HS-5 (cell line): ENCODE measurements at places on chromosomes 3 and 15.

DNA sequence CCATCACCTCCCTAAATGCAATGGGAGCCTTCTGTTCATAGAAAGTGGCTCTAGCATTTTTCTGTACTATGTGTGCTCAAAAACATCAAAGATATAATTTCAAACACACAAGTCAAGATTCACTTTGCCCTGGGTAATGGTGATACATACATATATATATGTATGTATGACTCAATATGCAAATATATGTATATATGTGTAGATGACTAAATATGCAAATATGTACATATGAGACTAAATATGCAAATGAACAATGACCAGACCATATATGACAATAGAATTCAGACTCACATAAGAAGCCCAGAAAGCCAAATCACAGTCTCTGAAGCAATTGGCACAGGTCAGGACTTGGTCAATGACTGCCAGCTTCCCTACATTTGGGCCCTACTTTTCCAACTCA lies 36.9 kb upstream of the SNRK start:
- no peak for DNase-seq

GRCh38 chr3:66076861-66077470 lies 38.2 kb upstream of the MAGI1 start:
- DNase-seq: peak; percentile 52

- DNase-seq: no peak
Measured at GRCh38 chr3:46693892-46694226, 380 bp upstream of the ALS2CL start.

DNA sequence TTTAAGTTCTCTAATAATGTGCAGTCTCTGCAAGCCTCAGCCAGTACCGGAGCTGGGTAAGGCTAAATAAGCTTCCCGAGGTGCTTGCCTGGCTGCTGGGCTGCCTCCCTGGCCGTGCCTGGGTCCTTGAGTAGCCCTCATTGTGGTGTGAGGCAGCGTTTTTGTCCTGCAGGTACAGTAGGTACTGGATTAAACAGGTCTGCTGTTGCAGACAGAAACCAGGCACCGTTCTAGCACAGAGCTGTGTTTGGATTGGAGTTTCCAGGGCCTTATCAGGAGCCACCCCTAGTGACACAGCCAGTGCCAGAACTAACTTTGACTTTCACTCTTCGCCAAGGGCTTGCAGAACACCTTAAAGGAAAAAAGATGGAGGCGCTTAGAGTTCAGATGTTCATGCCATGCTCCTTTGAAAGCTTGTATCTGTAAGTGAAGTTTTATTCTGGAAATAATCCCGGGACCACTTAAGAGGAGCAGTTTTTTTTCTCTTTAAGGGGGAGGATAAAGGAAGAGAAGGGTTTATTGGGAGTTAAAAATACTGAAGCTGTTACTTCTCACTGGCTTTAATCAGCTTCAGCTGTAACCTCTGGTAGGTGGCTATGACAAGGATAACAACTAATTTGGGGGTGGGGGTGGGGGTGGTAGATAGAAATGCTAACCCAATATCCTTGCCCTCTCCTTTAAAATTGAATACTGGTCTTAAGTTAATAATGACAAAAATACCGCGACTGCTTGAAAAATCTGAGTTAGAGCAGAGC lies 126.8 kb downstream of the MITF start:
- DNase-seq: no peak

GRCh38 chr15:59372352-59373211 lies at the start of gene MYO1E:
Gene MYO1E, minus strand, starts transcription at chr15:59372871. Its CDS starts 371 bp downstream, at chr15:59372500.
- DNase-seq: peak; percentile 89

DNA sequence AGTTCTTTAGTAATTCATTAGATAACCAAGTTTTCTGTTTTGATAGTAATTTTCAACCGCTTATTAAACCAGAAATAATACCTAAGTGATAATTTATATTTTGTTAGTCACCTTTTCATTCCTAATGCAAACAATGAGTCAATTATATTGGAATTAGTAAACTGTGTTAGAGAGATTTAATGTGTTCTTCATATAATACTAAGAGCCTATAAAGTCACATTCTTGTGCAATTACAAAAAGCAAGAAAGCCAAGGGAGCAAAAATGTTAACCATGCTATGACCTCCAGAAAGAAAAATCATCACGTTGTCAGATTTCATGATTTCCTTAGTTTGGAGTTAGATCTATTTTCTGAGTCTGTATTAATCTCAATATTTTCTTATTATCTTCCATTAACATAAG lies 108.8 kb upstream of the SAMMSON start:
- DNase-seq: no peak

GRCh38 chr15:73142802-73143762 lies 90.8 kb downstream of the NEO1 start:
- no peak for DNase-seq

DNA sequence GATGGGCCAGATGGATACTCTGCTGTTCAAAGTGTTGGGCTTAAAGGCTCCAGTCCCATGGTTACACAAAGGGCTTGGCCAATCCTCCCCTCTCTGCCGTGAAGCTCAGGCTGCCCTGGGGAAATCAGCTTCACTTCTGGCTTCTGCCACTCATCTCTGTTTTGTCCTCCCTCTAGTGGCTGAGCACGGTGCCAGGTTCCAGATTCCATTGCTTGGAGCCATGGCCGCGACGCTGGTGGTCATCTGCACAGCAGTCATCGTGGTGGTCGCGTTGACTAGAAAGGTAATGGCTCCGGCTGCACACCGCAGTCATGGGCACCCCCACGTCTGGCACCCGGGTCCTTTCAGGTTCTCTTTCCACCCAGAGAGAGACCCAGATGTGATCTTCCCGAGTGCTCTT lies 5.6 kb downstream of the TIGIT start:
- DNase-seq: no peak

GRCh38 chr3:180980611-180981010 lies 8.9 kb downstream of the DNAJC19 start:
- DNase-seq: no peak

DNA sequence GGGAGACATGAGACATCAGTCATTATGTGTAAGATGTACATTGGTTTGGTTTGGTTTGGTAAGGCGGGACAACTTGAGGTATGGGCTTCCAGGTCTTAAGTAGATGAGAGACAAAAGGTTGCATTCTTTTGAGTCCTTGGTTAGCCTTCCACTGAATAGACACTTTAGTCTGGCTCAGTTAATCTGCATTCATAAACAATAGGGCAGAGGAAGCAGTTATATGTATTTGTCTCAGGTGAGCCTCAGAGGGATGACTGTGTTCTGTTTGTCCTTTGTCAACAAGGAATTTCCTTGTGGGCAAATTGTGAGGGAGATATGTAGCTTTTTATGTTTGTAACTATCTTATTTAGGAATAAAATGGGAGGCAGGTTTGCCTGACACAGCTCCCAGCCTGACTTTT lies 50.4 kb downstream of the TCF12 start:
- no peak for DNase-seq

- peak; percentile 40 for DNase-seq
Measured at GRCh38 chr3:13524979-13525669, 23.8 kb upstream of the FBLN2 start.

GRCh38 chr3:38468765-38469164 lies 15.1 kb downstream of the ACVR2B start:
- DNase-seq: no peak

DNA sequence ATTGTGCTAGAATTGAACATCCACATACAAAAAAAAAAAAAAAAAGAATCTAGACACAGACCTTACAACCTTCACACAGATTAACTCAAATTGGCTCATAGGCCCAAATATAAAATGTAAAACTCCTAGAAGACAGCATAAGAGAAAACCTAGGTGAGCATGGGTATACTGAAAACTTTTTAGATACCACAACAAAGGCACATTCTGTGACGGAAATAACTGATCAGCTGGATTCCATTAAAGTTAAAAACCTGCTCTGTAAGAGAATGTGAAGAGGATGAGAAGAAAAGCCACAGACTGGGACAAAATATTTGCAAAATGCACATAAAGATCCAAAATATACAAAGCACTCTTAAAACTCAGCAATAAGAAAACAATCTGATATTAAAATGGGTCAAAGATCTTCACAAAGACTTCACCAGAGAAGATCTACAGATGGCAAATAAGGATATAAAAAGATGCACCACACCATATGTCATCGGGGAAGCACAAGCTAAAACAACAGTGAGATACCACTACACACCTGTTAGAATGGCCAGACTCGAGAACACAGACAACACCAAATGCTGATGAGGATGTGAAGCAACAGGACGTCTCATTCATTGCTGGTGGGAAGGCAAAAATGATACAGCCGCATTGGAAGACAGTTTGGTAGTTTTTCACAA lies 167.9 kb downstream of the PDE8A start:
- DNase-seq: no peak

DNA sequence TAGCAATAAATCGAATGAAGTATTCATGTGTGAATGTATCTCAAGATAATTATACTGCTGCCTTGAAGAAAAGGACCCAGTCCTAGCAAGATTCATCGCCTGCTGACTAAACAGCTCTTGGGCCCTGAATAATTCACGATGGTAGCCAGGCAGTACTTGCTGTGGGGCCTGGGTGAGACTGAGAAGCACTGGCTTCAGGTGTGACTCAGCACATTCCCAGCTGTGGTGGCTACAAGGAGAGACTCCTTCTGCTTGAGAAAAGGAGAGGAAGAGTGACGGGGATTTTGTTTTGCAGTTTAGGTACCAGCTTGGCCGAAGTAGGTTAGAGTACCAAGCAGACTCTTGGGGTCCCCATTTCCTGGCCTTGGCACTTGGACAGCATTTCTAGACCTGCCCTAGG lies 47.6 kb upstream of the CD200R1L start:
- DNase-seq: no peak

- no peak for DNase-seq
Measured at GRCh38 chr3:168289471-168290008, 193.8 kb upstream of the GOLIM4 start.

DNA sequence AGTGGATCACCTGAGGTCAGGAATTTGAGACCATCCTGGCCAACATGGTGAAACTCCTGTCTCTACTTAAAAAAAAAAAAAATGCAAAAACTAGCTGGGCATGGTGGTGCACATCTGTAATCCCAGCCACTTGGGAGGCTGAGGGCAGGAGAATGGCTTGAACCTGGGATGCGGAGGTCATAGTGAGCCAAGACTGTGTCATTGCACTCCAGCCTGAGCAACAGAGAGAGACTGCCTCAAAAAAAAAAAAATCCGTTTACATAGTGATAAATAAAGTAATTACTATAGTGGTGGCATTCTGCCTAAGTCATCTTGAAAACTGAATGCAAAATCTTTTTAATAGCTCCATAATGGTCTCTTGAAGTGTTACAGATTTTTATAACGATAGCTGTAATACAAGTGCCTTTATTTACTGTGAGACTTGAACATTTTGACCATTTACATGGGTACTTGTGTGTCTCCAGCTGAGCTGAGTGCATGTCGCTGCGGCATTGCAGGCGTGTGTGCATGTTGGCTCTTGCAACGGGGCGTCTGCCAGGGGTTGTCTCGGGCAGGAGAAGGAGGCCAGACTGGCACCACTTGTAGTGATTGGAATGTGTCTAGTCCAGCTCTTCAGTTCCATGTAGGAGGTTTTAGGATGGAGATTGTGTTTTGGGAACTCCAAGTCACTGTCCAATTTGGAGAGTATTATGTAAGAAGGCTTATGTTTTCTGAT lies 111.9 kb downstream of the IGF1R start:
- no peak for DNase-seq

DNA sequence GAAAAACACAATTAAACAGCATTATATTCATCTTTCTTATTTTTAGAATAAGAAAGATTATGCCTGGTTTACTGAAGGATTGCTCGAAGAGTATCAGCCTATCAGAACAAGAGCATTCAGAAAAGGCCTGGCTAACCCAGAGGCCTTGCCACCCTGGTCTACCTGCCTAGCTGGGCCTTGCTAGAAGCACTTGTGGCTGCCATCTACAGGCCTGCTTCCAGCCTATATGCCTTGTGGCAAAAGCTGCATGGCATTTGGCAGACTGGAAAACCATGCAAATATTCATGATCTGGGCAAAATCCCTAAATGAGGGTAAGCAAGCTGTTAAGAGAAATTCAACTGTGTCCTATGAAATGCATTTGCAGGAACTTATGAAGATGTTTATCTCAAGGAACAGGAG lies 9.3 kb upstream of the ATP13A4 start:
- DNase-seq: no peak

GRCh38 chr3:172550347-172550943 lies 27.2 kb upstream of the TNFSF10 start:
- peak; percentile 60 for DNase-seq

DNA sequence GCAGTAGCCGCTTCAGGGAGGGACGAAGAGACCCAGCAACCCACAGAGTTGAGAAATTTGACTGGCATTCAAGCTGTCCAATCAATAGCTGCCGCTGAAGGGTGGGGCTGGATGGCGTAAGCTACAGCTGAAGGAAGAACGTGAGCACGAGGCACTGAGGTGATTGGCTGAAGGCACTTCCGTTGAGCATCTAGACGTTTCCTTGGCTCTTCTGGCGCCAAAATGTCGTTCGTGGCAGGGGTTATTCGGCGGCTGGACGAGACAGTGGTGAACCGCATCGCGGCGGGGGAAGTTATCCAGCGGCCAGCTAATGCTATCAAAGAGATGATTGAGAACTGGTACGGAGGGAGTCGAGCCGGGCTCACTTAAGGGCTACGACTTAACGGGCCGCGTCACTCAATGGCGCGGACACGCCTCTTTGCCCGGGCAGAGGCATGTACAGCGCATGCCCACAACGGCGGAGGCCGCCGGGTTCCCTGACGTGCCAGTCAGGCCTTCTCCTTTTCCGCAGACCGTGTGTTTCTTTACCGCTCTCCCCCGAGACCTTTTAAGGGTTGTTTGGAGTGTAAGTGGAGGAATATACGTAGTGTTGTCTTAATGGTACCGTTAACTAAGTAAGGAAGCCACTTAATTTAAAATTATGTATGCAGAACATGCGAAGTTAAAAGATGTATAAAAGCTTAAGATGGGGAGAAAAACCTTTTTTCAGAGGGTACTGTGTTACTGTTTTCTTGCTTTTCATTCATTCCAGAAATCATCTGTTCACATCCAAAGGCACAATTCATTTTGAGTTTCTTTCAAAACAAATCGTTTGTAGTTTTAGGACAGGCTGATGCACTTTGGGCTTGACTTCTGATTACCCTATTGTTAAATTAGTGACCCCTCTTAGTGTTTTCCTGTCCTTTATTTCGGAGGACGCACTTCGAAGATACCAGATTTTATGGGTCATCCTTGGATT lies at the start of gene MLH1:
Gene MLH1 (plus strand): TSS at position 193 of the 958 bp plus-strand sequence. CDS start 30 bp downstream, at position 223.
- peak; percentile 100 for DNase-seq

DNA sequence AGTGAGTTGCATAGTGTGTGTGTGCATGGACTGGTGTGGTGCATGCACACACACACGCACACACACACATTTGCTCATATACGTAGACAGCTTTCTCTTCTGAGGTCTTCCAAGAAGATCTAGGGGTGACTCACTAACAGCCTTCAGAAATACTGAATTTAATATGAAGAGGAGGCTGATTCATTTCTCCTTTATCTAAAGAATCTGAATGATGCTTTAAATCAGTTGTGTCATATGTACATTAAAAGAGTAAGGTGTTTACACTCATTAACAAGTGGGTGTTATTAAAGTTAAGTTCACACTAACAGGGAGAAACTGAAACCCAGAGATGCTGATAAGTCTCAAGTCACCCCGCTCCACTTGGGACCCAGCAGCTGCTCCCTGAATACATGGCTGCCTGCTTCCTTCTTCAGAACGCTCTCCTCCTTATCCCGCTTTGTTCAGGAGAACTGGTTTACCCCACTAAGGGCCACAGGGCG lies 22.0 kb downstream of the TMPRSS7 start:
- DNase-seq: peak; percentile 60
